Upper lobe of left lung (tissue), 6 donors: ENCODE measurements at places on chromosomes 7 and 10.

DNA sequence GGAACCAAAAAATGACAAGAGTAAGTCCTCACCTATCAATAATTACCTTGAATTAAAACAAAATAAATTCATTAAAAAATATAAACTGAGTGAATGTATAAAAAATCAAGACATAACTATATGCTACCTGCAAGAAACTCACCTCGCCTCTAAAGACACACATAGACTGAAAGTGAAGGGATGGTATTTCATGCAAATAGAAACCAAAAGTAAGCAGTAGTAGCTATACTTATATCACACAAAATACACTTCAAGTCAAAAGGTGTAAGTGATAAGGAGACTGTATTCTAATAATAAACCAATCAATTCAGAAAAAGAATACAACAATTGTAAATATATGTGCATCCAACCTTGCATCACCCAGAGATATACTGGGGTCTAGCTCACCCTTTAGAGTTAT, 332.6 kb downstream of the SH2D4B start:
- no peaks in the 10 kb centered on the region for H3K4me1 ChIP-seq
- H3K4me3 ChIP-seq: no peak overlapping the region
- no peak for DNase-seq
- H3K27me3 ChIP-seq: no peaks in the 10 kb centered on the region
- no peak overlapping the region for H3K27ac ChIP-seq

DNA sequence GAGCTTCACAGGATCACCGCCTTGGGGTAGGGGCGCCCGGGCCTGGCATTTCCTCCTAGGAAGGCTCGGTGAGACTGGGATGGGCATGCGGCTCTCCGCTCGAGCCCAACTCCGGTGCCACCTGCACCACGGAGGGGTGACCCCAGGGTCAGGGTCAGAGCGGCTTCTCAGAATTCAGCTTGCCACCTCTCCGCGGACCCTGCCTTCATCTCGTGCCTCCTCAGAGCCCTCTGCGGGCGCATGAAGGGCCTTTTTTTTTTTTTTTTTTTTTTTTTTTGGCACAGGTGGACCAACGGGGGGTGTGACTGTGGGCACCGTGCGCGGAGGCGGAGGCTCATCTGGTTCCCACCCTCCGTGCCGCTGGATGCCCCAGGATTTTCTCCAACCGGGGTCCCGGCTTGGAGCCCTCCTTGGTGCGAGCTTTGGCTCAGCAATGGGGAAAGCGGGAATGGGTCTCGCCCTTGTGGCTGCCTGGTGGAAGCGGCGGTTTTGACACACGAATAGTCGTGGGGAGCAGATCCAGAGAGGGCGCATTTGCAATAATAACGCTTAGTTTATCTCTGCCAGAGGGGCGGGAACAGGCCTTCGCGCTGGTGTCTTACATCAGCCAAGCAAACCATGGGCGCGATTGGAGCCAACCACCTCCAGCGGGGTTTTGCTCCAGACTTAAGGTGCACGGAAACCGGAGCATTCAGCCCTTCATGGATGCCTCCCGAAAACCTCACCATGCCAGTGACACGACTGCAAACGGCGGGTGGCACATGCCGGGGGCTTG, 5.0 kb upstream of the TNRC18 start:
- H3K27me3 ChIP-seq: no peaks in the 10 kb centered on the region
- peak overlapping the region; percentile 99 for H3K27ac ChIP-seq
- H3K36me3 ChIP-seq: no peaks in the 10 kb centered on the region
- peak overlapping the region; percentile 55 for H3K4me3 ChIP-seq

DNA sequence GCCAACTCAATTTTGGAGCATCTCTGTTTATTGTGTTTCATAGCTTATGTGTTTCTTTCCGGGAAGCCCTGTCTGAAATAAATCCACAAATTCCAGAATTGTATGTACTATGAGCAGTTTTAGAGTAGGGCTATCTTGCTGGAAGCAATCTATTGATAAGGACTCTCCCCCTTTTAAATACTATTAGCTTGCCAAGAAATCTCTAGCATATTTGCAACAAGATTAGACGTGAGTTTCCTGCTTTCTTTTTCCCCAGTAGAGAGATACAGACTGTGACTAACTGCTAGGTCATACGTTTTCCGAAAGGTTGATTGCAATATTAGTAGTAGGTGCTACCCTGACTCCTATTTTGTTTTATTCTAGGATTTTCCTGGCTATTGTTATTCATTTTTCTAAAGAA, 277.0 kb downstream of the MALRD1 start:
- no peaks in the 10 kb centered on the region for H3K36me3 ChIP-seq
- no peak for DNase-seq
- no peak overlapping the region for H3K27ac ChIP-seq
- no peaks in the 10 kb centered on the region for H3K27me3 ChIP-seq
- H3K4me1 ChIP-seq: no peaks in the 10 kb centered on the region

GRCh38 chr10:117217196-117217761, 20.0 kb downstream of the KCNK18 start:
- H3K4me1 ChIP-seq: peaks cover 8% of the 10 kb centered on the region
- H3K27ac ChIP-seq: peak overlapping the region; percentile 47
- no peaks in the 10 kb centered on the region for H3K36me3 ChIP-seq
- peaks cover 13% of the 10 kb centered on the region for H3K27me3 ChIP-seq
- DNase-seq: peak; percentile 28

DNA sequence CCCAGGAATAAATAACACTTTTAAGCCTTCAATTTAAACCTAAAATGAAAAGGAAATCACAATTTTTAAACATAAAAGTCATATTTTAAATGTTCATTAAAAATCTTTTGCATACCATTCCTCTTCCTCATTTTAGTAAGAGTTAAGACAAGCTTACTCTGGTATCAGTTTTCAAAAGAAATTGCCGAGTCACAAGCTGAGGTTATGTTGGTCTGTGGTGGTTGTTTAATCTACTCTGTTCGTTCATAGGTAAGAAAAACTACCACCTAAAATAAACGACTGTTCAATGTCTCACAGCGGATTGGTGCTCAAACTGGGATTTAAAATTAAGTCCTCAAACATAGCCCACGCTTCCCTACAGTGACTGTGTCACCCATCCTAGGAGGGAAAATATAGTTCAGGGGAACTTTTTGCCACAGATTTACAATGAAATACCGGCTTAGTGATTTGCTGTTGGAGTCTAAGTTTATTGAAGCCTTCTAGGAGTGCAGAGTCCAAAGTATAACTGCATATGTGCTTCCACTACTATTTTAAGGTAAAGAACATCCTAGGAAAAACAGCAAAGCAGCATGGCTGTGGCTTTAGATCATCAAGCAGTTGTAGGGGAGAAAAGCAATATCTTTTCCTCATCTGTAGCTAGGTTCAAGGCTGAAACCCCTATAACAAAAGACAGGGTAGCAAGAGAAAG, 61.1 kb downstream of the GNAT3 start:
- no peaks in the 10 kb centered on the region for H3K27me3 ChIP-seq
- no peaks in the 10 kb centered on the region for H3K36me3 ChIP-seq
- DNase-seq: no peak
- no peak overlapping the region for H3K27ac ChIP-seq
- H3K4me3 ChIP-seq: no peak overlapping the region
- no peaks in the 10 kb centered on the region for H3K4me1 ChIP-seq

GRCh38 chr10:97466755-97467154, 20.8 kb downstream of the ZDHHC16 start:
- no peaks in the 10 kb centered on the region for H3K4me1 ChIP-seq
- no peak overlapping the region for H3K27ac ChIP-seq
- H3K36me3 ChIP-seq: peaks cover 99% of the 10 kb centered on the region
- H3K27me3 ChIP-seq: no peaks in the 10 kb centered on the region
- no peak overlapping the region for H3K4me3 ChIP-seq

DNA sequence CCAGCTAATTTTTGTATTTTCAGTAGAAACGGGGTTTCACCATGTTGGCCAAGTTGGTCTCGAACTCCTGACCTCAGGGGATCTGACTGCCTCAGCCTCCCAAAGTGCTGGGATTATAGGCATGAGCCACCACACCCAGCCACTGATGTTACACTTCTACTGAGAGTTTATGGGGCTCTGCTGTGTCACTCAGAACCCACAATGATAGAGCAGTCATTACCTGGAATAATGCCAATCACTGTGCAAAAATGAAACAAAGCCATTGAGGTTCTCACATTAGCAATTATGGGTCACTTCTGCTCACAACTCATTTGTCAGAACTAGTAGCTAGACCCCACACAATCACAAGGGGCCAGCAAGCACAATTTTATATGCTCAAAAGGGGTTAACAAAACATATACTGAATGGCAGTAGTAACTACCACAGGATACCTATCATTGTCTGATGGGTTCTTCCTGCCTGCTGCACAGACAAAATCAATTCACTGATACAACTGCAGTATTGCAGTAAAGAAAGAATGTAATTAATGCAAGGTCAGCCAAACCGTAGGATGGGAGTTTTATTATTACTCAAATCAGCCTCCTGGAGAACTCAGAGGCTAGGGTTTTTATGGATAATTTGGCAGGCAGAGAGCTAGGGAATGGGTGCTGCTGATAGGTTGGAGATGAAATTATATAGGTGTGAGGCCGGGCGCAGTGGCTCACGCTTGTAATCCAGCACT, 72.1 kb upstream of the TRIM24 start:
- DNase-seq: no peak
- no peak overlapping the region for H3K27ac ChIP-seq
- H3K4me3 ChIP-seq: no peak overlapping the region
- no peaks in the 10 kb centered on the region for H3K4me1 ChIP-seq
- no peaks in the 10 kb centered on the region for H3K27me3 ChIP-seq
- H3K36me3 ChIP-seq: no peaks in the 10 kb centered on the region

GRCh38 chr10:128716181-128716580, 590.0 kb upstream of the MKI67 start:
- no peak overlapping the region for H3K4me3 ChIP-seq
- H3K4me1 ChIP-seq: no peaks in the 10 kb centered on the region
- DNase-seq: no peak
- H3K36me3 ChIP-seq: no peaks in the 10 kb centered on the region
- no peaks in the 10 kb centered on the region for H3K27me3 ChIP-seq
- no peak overlapping the region for H3K27ac ChIP-seq

DNA sequence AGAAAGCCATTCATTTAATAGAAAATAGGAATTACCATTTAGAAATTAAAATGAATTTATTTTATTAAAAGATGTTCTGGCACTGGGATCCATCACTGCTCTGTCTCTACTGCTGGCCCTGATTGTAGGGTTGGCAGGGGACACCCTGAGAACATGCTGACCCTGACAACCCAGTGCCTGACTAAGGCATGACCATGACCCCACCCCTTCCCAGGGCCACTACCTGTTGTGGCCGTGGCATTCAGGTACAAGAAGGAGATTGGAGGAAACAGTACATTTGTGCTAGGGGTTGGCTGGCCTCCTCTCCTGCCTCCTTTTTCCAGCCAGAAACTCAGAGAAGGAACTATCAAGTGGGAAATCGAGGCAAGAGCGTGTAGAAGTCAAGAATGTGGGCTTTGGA, 197.0 kb upstream of the ZMIZ1 start:
- no peaks in the 10 kb centered on the region for H3K27me3 ChIP-seq
- no peaks in the 10 kb centered on the region for H3K4me1 ChIP-seq
- no peak overlapping the region for H3K27ac ChIP-seq

GRCh38 chr7:54813398-54813797, 54.4 kb upstream of the SEC61G start:
- H3K27ac ChIP-seq: no peak overlapping the region
- H3K4me3 ChIP-seq: no peak overlapping the region
- H3K4me1 ChIP-seq: peaks cover 30% of the 10 kb centered on the region
- no peak for DNase-seq
- no peaks in the 10 kb centered on the region for H3K27me3 ChIP-seq

GRCh38 chr10:89189211-89189734, 17.8 kb downstream of the CH25H start:
- H3K36me3 ChIP-seq: no peaks in the 10 kb centered on the region
- H3K27ac ChIP-seq: no peak overlapping the region
- no peak for DNase-seq
- no peaks in the 10 kb centered on the region for H3K27me3 ChIP-seq
- H3K4me1 ChIP-seq: peaks cover 3% of the 10 kb centered on the region

- H3K4me3 ChIP-seq: no peak overlapping the region
- H3K27ac ChIP-seq: no peak overlapping the region
- H3K36me3 ChIP-seq: no peaks in the 10 kb centered on the region
Observed at GRCh38 chr7:143346018-143346417, 16.5 kb downstream of the FAM131B start.

- H3K4me1 ChIP-seq: no peaks in the 10 kb centered on the region
- H3K4me3 ChIP-seq: no peak overlapping the region
- no peak for DNase-seq
- no peaks in the 10 kb centered on the region for H3K36me3 ChIP-seq
Observed at GRCh38 chr7:85620936-85621685, 434.3 kb upstream of the SEMA3D start.

- peaks cover 21% of the 10 kb centered on the region for H3K4me1 ChIP-seq
- no peaks in the 10 kb centered on the region for H3K27me3 ChIP-seq
- DNase-seq: peak; percentile 22
- H3K27ac ChIP-seq: peak overlapping the region; percentile 83
Observed at GRCh38 chr7:92695308-92696261, 105.4 kb upstream of the FAM133B start.

GRCh38 chr10:23081221-23081750, 14.1 kb upstream of the MSRB2 start:
- no peaks in the 10 kb centered on the region for H3K36me3 ChIP-seq
- no peaks in the 10 kb centered on the region for H3K4me1 ChIP-seq
- H3K27me3 ChIP-seq: no peaks in the 10 kb centered on the region

- no peak overlapping the region for H3K4me3 ChIP-seq
- no peaks in the 10 kb centered on the region for H3K4me1 ChIP-seq
- no peaks in the 10 kb centered on the region for H3K27me3 ChIP-seq
Observed at GRCh38 chr10:108771106-108771505, 1152.2 kb downstream of the XPNPEP1 start.

DNA sequence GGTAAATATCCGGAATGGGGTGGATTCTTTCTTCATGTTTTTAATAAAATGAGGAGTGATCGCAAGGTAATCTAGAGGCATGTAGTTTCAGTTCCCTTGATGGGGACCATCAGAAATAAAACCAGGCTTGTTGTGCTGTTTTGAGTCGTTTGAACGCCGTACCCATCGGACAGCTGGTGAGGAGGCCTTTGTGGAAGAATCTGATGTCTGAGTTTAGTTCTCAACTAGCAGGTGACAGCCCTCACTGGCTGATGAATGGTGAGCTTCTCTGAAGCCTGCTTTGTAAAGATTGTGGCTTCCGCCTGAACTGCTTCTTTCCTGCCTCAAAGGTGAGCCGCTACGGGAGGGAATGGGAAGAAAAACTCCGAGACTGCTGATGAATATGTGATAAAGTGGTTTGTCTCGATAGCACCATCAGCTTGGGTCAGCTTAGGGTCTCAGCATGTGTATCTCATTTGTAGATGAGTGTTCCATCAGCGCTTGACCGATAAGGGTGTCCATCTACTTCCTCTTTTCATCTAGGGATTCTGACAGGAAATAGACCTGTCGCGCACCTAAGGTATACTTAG, 977 bp downstream of the TMEM248 start:
- DNase-seq: no peak
- peaks cover 20% of the 10 kb centered on the region for H3K4me1 ChIP-seq
- peak overlapping the region; percentile 88 for H3K27ac ChIP-seq
- H3K27me3 ChIP-seq: no peaks in the 10 kb centered on the region
- peak overlapping the region; percentile 69 for H3K4me3 ChIP-seq

DNA sequence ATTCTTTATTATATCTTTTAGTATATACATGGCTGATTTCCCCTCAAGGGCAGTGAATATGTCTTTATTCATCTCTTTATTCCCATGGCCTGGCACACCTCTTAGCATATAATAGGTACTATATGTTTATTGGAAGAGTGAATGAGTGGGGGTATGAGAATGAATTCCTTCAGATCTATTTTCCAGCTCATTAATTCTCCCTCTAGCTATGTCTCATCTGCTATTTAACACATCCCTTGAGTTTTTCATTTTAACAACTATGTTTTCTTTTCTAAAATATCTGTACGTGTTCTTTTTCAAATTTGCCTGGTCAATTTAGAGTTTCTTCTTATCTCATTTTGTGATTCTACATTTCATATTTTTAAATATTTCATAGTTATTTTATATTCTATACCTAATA, 14.4 kb downstream of the HPS1 start:
- H3K4me1 ChIP-seq: no peaks in the 10 kb centered on the region
- H3K36me3 ChIP-seq: peaks cover 77% of the 10 kb centered on the region
- H3K4me3 ChIP-seq: no peak overlapping the region
- no peak for DNase-seq
- no peaks in the 10 kb centered on the region for H3K27me3 ChIP-seq
- no peak overlapping the region for H3K27ac ChIP-seq
